B cell (primary cell): ENCODE measurements at places on chromosomes 4 and X.

- H3K27me3 ChIP-seq, result no peaks in the 10 kb centered on the region
- H3K4me1 ChIP-seq, result no peaks in the 10 kb centered on the region
- no peaks in the 10 kb centered on the region for H3K36me3 ChIP-seq
- no peak for DNase-seq
- H3K4me3 ChIP-seq, result no peak overlapping the region
These were observed 63.1 kb downstream of the NPY2R start for GRCh38 chr4:155271557-155271956.

- H3K4me1 ChIP-seq, result peaks cover 49% of the 10 kb centered on the region
- peak overlapping the region; percentile 49 for H3K27ac ChIP-seq
- H3K27me3 ChIP-seq, result no peaks in the 10 kb centered on the region
- peak overlapping the region; percentile 99 for H3K4me3 ChIP-seq
These were observed 2.9 kb downstream of the HCFC1 start for GRCh38 chrX:153968754-153969124.

DNA sequence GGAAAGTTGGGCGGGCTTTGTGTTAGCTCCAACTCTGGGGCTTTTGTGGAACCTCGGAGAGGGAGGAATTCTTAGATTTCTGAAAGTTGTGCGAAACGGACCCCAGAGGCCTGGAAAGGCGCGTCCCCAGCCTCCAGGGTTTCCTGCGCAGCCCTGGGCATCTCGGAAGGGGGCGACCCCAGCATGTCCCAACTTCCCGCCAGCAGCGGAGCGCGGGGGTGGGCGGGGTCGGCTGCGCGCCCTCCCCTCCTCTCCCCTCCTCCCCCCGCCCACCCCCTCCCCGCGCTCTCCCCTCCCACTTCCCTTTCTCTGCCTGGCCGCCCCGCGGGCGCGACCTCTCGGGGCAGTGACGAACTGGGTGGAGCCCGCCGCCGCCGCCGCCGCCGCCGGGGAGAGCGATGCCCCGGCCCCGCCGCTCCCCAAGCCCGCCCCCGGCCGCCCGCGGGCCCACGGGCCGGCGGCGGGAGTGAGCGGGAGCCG, 16.8 kb downstream of the PTTG2 start:
- H3K36me3 ChIP-seq, result no peaks in the 10 kb centered on the region
- DNase-seq, result peak; percentile 90
- H3K27me3 ChIP-seq, result no peaks in the 10 kb centered on the region
- peak overlapping the region; percentile 93 for H3K27ac ChIP-seq
- H3K4me1 ChIP-seq, result peaks cover 39% of the 10 kb centered on the region
- H3K4me3 ChIP-seq, result peak overlapping the region; percentile 74

GRCh38 chrX:2618516-2618915, 72.6 kb upstream of the CD99 start:
- H3K4me3 ChIP-seq, result no peak overlapping the region
- peaks cover 5% of the 10 kb centered on the region for H3K36me3 ChIP-seq
- H3K27ac ChIP-seq, result no peak overlapping the region
- no peaks in the 10 kb centered on the region for H3K27me3 ChIP-seq
- H3K4me1 ChIP-seq, result no peaks in the 10 kb centered on the region

DNA sequence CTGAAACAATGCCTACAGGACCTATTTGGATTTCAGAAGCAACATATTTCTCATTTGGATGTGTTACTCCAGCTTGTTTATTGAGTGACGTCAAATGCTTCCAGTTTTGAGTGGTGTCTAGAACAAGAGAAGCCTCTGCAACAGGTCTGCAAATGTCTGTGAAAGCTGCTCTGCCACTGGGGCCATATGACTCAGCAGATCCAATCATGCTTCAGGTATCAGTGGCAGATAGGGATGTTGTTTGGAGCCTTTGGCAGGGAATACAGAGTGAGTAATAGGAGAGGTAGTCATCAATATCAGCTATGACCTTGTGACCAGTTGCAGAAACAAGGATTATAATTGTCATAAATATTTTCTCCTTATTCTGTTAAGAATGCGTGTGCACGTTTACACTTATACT, 141.1 kb upstream of the ZXDA start:
- H3K4me1 ChIP-seq, result no peaks in the 10 kb centered on the region
- H3K27ac ChIP-seq, result no peak overlapping the region
- DNase-seq, result no peak
- H3K36me3 ChIP-seq, result no peaks in the 10 kb centered on the region
- no peaks in the 10 kb centered on the region for H3K27me3 ChIP-seq
- H3K4me3 ChIP-seq, result no peak overlapping the region

GRCh38 chr4:77395481-77395880, 210.1 kb upstream of the CXCL13 start:
- no peaks in the 10 kb centered on the region for H3K27me3 ChIP-seq
- no peak overlapping the region for H3K27ac ChIP-seq
- peaks cover 3% of the 10 kb centered on the region for H3K4me1 ChIP-seq
- H3K4me3 ChIP-seq, result no peak overlapping the region
